ENCODE measurements at places on chromosomes 3 and 15. TPM values are rescaled to one million over a fixed set of nuclear protein-coding genes. Genes with fewer than 3 reads are reported as not detected.

GRCh38 chr3:46087871-46088270, 60.6 kb upstream of the XCR1 start:
- peak; percentile 64 for DNase-seq
- H3K27me3 ChIP-seq, result no peaks in the 10 kb centered on the region
- H3K36me3 ChIP-seq, result no peaks in the 10 kb centered on the region
- no peak overlapping the region for H3K27ac ChIP-seq

- peak overlapping the region; percentile 67 for H3K4me3 ChIP-seq
- H3K27ac ChIP-seq, result peak overlapping the region; percentile 95
- peaks cover 4% of the 10 kb centered on the region for H3K27me3 ChIP-seq
- H3K36me3 ChIP-seq, result no peaks in the 10 kb centered on the region
- H3K4me1 ChIP-seq, result peaks cover 11% of the 10 kb centered on the region
- peak; percentile 93 for DNase-seq
Measured at GRCh38 chr3:115783938-115784738, 160.8 kb downstream of the GAP43 start.

DNA sequence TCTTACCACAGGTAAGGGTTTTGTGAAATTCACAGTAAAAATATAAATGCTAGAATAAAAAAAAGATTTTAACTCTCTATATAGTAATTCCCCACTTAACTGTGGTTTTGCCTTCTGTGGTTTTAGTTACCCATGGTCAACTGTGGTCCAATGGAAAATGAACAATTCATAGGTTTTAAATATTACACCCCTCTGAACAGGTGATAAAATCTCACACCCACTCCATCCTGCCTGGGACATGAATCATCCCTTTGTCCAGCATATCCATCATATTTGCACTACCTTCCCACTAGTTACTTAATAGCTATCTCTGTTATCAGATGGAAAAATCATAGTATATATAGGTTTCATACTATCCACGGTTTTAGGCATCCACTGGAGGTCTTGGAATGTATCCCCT, 49.2 kb downstream of the HDGFL3 start:
- H3K27me3 ChIP-seq, result no peaks in the 10 kb centered on the region
- H3K4me1 ChIP-seq, result peaks cover 6% of the 10 kb centered on the region
- no peak overlapping the region for H3K27ac ChIP-seq

- no peak for DNase-seq
- no peaks in the 10 kb centered on the region for H3K36me3 ChIP-seq
- peak overlapping the region; percentile 7 for H3K4me3 ChIP-seq
- peaks cover 18% of the 10 kb centered on the region for H3K27me3 ChIP-seq
Measured at GRCh38 chr3:127821394-127821793, 921 bp downstream of the MGLL start.

DNA sequence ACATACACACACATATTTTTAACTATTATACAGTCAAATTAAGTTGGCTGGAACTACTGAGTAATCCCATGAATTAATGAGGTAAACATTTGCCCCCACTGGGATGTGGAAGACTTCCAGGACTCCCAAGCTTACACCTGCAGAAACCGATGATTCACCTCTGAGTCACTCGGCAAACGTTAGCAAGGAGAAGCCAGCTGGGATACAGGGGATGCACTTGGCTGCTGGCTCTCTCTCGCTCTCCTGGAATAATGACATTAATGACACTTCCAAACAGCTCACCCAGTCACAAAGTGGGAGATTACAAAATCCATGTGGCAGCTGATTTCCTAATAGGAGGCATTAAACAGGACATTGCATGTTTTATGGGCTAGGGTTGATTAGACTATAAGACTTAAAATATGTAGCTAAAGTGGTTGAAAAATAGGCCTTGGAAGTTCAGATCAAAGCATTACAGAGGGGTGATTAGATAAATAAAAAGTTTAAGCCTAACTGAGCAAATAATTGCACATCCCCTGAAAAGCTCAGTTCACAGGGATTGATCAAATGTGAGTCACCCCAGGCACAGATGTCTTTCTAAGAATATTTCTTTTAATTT, 500.9 kb downstream of the SOX2 start:
- H3K4me1 ChIP-seq, result no peaks in the 10 kb centered on the region
- no peak overlapping the region for H3K4me3 ChIP-seq
- DNase-seq, result no peak
- no peak overlapping the region for H3K27ac ChIP-seq
- H3K36me3 ChIP-seq, result no peaks in the 10 kb centered on the region
- H3K27me3 ChIP-seq, result no peaks in the 10 kb centered on the region

DNA sequence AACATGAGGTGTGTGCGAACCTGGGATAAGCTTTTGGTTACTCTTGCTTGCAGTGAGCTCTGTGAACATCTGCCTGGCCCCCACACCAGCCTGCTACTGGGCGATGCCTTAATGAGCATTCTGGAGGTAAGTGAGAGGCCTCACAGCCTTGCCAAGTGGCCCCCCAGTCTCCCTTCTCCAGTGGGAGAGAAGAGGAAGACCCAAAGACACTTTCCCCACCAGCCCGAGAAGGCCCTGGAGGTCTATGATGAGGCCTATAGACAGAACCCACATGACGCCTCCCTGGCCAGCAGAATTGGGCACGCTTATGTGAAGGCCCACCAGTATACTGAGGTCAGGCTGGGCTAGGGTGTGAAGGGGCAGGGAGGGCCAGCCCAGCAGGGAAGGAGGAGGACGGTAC, 22.5 kb downstream of the TTC21A start:
- no peak overlapping the region for H3K27ac ChIP-seq
- H3K36me3 ChIP-seq, result no peaks in the 10 kb centered on the region
- peaks cover 31% of the 10 kb centered on the region for H3K4me1 ChIP-seq

- H3K36me3 ChIP-seq, result no peaks in the 10 kb centered on the region
- no peaks in the 10 kb centered on the region for H3K4me1 ChIP-seq
- DNase-seq, result no peak
- no peak overlapping the region for H3K4me3 ChIP-seq
- H3K27me3 ChIP-seq, result no peaks in the 10 kb centered on the region
Measured at GRCh38 chr3:170483485-170484262, 65.0 kb downstream of the CLDN11 start.

Gene CSPG4
- 1.5 TPM for total RNA-seq

Gene QARS1
- total RNA-seq, result 223 TPM
